GM12892 (cell line): ENCODE measurements at places on chromosomes 13 and 19.

GRCh38 chr13:44713788-44714469 is 137.8 kb upstream of the TSC22D1 start:
- DNase-seq, result no peak

DNA sequence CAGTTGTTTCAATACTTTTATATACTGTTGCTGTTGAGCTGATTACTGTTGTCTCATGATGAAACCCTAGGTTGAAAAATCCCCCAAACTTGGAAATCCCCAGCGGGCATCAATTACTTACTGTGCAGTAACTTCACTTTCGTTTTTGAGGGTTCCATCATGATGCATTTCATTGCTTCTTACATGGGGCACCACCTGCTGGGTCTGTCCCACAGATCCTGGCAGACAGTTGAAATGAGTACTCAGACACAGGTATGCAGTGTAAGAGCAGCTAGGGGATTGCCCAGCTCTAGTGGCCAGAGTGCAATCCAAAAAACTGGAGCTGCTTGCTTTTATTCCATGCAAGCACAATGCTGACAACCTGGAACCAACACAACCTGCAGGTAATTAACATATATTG is 132.5 kb upstream of the ZNF91 start:
- no peak for DNase-seq

DNA sequence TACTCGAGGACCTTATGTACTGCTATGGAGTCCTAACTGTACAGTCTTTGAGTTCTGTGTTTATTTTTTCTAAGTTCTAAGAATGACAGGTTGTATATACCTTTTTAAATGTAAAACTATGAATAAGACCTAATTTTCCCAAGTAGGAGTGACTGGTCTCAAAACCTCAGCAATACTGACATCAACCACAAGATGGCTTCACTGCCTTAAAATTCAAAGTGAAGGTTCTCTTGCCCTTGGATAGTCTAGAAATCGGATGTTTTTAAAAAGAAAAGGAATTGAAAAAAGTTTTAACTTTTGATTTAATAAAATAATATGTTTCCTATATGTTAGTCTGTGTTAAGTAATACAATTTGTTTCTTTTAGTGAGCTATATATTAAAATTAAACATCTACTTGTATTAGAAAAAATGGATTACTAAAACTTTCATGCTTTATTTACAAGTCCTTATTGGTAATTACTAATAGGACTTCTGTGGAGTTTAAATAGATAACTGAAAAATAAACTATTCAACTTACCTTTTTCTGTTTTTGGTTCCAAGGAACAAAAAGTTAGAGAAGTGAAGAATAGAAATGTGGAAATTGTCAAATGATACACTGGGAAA is 52.0 kb downstream of the TDRD3 start:
- DNase-seq, result no peak

GRCh38 chr13:45943965-45944364 is 92.4 kb upstream of the SIAH3 start:
- DNase-seq, result no peak

DNA sequence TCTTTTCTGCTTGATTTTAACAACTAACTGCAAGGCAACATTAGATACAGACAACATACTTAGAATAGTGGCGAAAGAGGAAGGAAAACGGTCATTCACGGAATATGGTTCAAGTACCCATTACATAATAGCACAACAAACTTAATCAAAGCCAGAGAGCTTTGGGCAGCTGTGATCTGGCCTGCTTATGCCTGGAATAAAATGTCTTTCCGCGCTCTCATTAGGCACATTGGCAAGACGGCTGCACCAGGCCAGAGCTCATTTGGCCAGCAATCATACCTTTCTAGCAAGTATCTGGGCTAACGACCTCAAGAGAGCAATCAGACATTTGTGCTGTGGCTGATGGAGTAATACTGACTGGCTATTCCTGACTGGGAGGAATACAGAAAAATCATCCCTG is 112.8 kb downstream of the NALCN start:
- no peak for DNase-seq

DNA sequence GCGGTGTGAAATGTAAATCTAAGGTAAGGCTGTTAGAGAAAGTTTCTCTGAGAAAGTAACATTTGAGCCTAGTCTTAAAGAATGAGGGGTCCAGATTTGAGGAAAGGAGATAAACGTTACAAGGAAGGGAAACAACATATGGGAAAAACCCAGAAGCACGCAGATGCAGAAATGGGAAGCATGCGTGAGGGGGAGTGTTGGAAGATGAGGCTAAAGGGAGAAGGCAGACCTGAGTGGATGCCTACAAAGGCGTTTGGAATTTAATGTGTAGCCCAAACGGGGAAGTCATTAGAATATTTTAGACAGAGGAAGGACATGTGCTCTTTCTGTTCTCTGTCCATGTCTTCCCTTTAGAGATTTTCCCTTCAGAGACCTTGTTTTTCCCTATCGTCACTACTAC is 61.0 kb downstream of the TPT1 start:
- no peak for DNase-seq

DNA sequence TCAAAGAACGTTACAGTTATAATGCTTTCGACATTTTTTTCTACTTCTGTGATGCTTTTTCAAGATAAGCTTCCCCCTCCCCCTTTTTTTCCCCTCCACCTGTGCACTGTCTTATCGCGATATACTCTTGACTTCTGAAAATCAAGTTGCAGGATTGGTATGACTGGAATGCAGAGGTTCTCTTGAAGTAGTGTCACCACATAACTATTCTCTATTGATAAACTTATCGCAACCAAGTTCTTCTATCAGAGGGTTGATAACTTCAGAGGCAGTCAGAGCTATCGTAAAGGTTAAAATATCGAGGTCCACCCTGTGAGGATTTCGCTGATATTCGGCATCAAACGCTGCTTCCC is 820 bp downstream of the EID2 start:
- no peak for DNase-seq

GRCh38 chr19:16627193-16627927 is 644 bp downstream of the MED26 start:
- DNase-seq, result no peak

- DNase-seq, result no peak
Measured at GRCh38 chr13:72534951-72535640, 192.3 kb downstream of the MZT1 start.

DNA sequence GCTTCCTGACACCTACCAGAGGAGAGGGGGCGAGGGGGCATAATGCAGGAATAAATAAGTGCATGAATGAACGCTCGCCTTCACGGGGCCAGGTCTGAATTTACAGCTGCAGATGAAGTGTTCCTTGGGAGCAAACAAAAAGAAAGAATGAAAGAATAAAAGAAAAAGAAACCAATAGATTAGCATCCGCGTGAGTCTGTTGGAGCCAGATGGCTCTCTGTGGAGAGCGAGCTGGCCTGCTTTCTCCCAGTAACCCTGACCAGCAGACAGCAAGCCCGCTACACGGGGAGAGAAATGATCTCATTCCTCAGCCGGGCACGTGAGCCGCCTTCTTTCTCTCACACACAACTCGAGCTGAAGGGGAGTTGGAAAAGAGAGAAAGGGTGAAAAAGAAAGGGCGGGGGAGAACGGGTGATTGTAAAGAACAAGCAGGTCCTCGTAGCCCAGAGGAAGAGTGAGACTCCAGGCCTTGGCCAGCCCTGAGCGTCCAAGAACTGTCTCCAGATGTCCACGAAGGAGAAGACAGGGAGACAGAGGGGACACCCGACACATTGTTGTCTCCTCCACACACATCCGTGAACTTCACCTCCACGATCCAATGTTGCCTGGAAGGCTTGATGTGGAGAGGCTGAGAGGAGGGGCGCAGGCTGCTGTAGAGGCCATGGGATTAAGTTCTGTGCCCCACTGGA is 81.4 kb downstream of the RNASEH2B start:
- no peak for DNase-seq

- DNase-seq, result peak; percentile 94
Measured at GRCh38 chr19:49672131-49672919, 4.7 kb upstream of the PRMT1 start.

DNA sequence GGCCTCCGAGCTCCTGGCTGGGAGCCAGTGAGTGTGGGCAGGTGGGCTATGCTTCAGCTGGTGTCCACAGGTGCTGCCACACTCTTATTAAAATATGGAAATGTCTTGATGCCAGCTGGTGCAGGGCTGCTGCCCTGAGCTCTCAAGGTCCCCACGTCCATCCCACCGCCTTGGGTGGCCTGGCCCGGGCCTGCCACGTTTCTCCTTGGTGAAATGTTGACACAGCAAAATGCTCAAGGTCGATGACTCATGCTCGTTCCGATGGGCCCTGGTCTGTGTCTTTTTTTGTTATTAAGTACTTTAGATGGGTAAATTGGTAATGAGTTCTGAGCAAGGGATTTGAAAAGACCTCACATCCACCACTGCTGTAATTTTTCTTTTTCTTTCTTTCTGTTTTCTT is 524.7 kb downstream of the MYO16 start:
- DNase-seq, result no peak

- no peak for DNase-seq
Measured at GRCh38 chr13:71358218-71358617, 508.8 kb downstream of the DACH1 start.

GRCh38 chr19:57110592-57111328 is 9.0 kb upstream of the USP29 start:
- no peak for DNase-seq

DNA sequence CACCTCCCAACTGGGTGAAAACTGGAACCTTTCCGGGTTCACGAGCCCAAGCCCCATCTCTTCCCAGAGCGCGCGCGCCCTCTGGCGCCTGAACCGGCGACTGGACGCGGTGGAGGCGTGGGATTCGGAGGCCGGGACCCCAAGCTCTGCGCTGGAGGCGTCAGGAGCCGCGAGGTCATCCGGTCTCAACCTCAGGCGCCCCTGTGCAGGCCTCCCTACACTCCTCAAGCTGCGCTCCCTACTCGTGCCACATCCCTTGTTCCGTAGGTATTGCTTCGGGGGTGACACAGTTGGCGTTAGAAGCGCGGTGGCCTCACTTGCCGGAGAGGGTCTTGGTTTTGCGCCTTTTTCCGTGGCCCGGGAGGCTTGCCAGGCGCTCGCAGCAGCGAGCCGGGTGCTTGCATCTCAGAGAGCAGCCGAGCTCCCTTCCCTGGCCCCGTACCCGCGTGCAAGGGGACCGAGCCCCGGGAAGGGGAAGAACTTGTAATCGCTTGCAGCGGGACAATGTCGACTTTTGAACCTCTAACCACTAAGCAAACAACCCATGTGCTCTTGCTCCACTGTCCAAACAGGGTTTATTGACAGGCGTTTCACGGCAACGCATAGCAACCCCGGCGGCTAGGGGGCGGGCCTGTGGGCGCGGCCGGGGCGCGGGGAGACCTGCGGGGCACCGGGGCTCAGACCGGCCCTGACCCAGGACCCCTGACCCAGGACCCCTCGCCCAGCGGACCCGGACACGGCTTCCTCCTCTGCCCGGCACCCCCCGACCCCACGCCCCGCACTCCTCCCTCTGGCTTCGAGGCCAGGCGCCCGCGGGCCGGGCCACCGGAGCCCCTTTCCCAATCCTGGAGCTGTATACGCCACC is 8.5 kb downstream of the CDX2 start:
- DNase-seq, result no peak

DNA sequence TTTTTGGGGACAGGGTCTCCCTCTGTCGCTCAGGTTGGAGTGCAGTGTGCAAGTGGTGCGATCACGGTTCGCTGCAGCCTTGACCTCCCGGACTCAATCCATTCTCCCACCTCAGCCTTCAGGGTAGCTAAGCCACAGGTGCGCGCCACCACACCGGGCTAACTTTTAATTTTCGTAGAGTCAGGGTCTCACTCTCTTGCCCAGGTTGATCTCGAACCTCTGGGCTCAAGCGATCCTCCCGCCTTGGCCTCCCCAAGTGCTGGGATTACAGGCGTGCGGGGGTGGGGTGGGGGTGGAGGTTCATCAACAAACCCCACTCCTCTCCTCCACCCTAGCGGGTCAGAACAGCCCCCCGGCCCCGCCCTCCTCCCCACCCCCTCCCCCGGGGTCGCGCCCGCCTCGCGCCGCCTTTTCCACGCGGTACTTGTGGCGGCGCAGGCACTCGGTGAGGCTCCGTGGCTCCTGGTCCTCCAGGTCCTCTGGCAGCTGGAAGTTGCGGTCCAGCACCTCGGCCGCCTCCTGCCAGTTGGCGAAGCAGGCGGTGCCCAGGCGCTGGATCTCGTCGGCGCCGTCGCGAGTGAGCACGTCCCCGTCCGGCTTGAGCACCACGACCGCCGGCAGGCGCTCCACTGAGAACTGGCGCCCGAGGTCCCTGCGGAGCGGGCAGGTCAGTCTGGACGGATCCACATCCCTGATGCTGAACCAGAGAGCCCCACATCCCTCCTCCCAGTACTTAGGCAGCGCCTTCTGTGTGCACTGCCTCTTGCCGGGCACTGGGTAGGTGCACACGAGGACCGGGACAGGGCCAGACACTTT is 5.2 kb downstream of the NXNL1 start:
- DNase-seq, result no peak

DNA sequence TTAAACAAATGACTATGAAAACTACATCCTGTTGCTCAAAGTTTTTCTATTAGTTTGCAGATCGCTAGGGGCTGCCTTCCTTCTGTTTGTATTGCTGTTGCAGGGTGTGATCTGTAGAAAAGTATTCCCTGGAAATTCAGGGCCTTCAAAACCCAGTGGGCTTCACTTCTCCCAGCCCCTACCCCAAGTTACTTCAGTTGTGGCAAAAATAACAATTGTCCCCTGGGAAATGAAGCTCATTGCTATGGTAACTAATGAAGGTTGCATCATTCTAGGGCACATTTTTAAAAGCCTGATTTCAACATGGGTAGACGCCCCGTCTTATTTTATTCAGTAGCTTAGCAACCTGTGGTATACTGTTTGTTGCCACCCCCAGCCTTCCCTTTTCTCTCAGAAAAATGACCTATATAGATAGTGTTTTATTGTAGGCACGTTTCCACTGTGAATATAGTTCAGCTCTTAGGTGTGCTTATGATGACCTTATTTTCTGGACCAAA is 60.9 kb downstream of the WDFY2 start:
- no peak for DNase-seq

GRCh38 chr19:47158879-47159503 is 28.4 kb downstream of the SAE1 start:
- no peak for DNase-seq

- peak; percentile 51 for DNase-seq
Measured at GRCh38 chr19:43618921-43619261, 538 bp downstream of the ZNF428 start.

GRCh38 chr19:44955505-44956439 is 592 bp downstream of the CLPTM1 start:
- DNase-seq, result no peak

DNA sequence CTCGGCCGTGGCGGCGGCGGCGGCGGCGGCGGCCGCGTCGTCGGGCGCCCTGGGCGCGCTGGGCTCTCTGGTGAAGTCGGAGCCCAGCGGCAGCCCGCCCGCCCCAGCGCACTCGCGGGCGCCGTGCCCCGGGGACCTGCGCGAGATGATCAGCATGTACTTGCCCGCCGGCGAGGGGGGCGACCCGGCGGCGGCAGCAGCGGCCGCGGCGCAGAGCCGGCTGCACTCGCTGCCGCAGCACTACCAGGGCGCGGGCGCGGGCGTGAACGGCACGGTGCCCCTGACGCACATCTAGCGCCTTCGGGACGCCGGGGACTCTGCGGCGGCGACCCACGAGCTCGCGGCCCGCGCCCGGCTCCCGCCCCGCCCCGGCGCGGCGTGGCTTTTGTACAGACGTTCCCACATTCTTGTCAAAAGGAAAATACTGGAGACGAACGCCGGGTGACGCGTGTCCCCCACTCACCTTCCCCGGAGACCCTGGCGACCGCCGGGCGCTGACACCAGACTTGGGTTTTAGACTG is 1.7 kb downstream of the SOX1 start:
- no peak for DNase-seq

GRCh38 chr13:20392530-20392929 is 133.1 kb downstream of the CRYL1 start:
- DNase-seq, result no peak

GRCh38 chr19:39870171-39870971 is 24.2 kb upstream of the FBL start:
- no peak for DNase-seq
